ENCODE measurements at places on chromosomes 16 and 17.

DNA sequence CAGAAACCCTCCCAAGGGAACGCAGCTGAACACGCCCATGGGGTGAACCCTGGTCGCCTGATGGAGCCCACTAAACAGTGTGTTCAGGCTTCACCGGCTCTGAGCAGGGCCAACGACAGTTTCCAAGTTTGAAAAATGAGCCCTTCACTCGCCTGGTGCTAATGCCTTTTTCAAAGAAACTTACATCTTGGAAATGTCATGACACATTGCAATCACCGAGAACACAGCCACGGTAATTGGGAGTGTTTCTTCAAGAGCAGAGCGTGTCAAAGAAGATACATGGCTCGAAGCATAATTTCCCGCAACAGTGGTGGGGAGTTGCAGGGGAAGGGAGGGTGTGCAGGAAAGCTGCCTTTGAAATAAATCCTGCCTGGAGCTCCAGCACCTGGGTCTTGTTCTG, 463.2 kb downstream of the TMEM114 start:
- no peak for DNase-seq
- H3K36me3 ChIP-seq: no peaks in the 10 kb centered on the region
- no peak overlapping the region for H3K4me3 ChIP-seq
- H3K4me1 ChIP-seq: no peaks in the 10 kb centered on the region
- H3K27ac ChIP-seq: no peak overlapping the region

DNA sequence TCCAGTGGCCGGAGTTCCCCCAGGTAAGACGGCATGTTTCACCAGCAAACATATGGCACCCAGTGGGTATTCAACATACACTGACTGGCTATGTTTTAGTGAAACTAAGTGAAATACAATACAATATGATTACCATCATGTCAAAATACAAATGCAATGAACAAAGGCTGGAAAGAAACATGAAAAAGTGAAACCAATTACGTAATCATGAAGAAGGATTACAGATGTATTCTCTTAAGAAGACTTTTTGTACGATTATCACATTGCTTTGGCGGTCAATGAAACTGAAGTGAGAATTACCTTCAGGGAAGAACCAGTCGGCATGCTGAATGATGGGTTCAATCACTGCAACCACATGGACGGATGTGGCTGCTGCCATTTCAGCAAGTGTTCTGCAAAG, 71.7 kb downstream of the ARHGAP17 start:
- H3K4me3 ChIP-seq: no peak overlapping the region
- H3K27ac ChIP-seq: no peak overlapping the region
- H3K4me1 ChIP-seq: no peaks in the 10 kb centered on the region
- peaks cover 9% of the 10 kb centered on the region for H3K36me3 ChIP-seq
- no peaks in the 10 kb centered on the region for H3K27me3 ChIP-seq
- DNase-seq: no peak

- H3K36me3 ChIP-seq: no peaks in the 10 kb centered on the region
- no peak overlapping the region for H3K27ac ChIP-seq
- no peaks in the 10 kb centered on the region for H3K4me1 ChIP-seq
- H3K4me3 ChIP-seq: no peak overlapping the region
- no peaks in the 10 kb centered on the region for H3K27me3 ChIP-seq
Measured at GRCh38 chr16:80116711-80117110, 424.1 kb upstream of the DYNLRB2 start.

DNA sequence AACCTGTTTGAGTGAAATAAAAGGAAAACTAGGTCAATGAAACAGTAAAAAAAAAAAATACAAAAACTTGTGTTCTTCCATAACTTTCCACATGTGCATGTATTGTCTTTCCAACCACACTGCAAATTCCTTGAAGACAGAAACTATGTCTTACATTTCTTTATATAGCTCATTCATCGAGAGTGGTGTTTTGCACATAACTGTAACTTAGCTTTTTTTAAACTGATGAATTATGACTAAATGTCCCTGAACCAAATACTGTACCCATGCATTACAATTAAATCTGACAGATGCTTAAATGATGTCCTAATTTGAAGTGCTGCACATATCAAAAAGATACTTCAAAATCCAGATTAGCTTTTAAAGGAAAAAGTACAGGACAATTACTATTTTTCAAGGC, 50.1 kb downstream of the BRIP1 start:
- H3K4me1 ChIP-seq: peaks cover 35% of the 10 kb centered on the region
- H3K36me3 ChIP-seq: no peaks in the 10 kb centered on the region
- no peaks in the 10 kb centered on the region for H3K27me3 ChIP-seq

- DNase-seq: no peak
- no peaks in the 10 kb centered on the region for H3K36me3 ChIP-seq
- peaks cover 43% of the 10 kb centered on the region for H3K4me1 ChIP-seq
Measured at GRCh38 chr16:3175157-3176093, 12.6 kb upstream of the OR1F1 start.

- H3K4me1 ChIP-seq: peaks cover 7% of the 10 kb centered on the region
- no peaks in the 10 kb centered on the region for H3K36me3 ChIP-seq
- H3K27me3 ChIP-seq: peaks cover 31% of the 10 kb centered on the region
- no peak overlapping the region for H3K4me3 ChIP-seq
- peak; percentile 19 for DNase-seq
Measured at GRCh38 chr17:27793168-27793905, 7.0 kb downstream of the NOS2 start.

DNA sequence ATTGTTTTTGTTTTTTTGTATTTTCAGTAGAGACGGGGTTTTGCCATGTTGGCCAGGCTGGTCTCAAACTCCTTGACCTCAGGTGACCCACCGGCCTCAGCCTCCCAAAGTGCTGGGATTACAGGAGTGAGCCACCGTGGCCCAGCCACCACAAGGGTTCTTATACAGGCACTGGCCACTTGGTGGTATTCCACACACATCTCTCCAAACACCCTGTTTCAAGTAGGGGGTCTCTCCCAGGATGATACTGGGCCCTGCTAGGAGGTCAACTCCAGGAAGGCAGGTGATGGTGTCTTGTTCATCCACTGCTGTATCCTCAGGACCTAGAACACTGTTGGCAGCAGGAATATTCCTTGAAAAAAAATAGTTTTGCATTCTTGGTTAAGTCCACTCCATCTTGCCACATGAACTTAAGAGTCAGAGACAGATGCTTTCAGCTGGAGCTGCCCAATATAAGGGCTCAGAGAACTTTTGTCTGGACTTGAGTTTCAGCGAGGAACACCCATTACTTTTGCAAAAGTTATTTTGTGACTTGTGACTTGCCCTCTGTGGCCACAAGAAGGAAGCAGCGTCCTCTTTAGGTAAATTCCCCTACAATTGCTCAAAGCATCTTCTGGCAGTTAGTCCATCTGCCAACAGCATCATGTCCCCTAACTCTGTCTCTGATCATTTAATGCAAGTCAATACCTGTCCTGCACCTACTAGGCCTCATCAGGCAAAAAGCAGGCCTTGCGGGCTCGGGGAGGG, 7.4 kb upstream of the EEF2K start:
- peak overlapping the region; percentile 24 for H3K27ac ChIP-seq
- DNase-seq: peak; percentile 43
- no peaks in the 10 kb centered on the region for H3K27me3 ChIP-seq
- peaks cover 32% of the 10 kb centered on the region for H3K4me1 ChIP-seq
- H3K36me3 ChIP-seq: no peaks in the 10 kb centered on the region
- no peak overlapping the region for H3K4me3 ChIP-seq

GRCh38 chr17:52294301-52294700, 135.8 kb upstream of the CA10 start:
- H3K36me3 ChIP-seq: no peaks in the 10 kb centered on the region
- H3K27ac ChIP-seq: no peak overlapping the region
- no peak overlapping the region for H3K4me3 ChIP-seq
- no peaks in the 10 kb centered on the region for H3K4me1 ChIP-seq
- no peaks in the 10 kb centered on the region for H3K27me3 ChIP-seq
- DNase-seq: no peak

GRCh38 chr17:15422392-15422965, 44.9 kb downstream of the CDRT4 start:
- H3K36me3 ChIP-seq: no peaks in the 10 kb centered on the region
- H3K4me1 ChIP-seq: no peaks in the 10 kb centered on the region
- no peak overlapping the region for H3K27ac ChIP-seq

DNA sequence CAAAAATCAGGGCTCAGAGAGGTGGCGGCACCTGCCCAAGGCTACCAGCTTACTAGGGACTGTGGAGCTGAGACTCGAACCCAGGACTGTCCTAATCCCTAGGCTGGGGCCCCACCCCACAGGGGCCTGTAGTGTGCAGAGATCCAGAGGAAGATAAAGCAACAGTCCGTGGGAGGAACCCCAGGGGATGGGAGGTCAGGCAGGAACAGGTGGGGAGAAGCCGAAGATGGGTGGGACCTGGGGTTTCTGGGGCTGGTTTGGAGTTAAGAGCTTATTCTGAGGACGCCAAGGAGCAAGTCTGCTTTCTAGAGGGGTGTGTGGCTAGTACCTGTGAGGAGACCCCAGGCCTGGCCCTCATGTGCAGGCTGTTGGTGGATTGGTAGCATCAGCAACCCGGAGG, 14.9 kb downstream of the C16orf74 start:
- no peak for DNase-seq
- H3K27me3 ChIP-seq: no peaks in the 10 kb centered on the region
- H3K36me3 ChIP-seq: peaks cover 2% of the 10 kb centered on the region
- H3K27ac ChIP-seq: no peak overlapping the region
- peaks cover 30% of the 10 kb centered on the region for H3K4me1 ChIP-seq

DNA sequence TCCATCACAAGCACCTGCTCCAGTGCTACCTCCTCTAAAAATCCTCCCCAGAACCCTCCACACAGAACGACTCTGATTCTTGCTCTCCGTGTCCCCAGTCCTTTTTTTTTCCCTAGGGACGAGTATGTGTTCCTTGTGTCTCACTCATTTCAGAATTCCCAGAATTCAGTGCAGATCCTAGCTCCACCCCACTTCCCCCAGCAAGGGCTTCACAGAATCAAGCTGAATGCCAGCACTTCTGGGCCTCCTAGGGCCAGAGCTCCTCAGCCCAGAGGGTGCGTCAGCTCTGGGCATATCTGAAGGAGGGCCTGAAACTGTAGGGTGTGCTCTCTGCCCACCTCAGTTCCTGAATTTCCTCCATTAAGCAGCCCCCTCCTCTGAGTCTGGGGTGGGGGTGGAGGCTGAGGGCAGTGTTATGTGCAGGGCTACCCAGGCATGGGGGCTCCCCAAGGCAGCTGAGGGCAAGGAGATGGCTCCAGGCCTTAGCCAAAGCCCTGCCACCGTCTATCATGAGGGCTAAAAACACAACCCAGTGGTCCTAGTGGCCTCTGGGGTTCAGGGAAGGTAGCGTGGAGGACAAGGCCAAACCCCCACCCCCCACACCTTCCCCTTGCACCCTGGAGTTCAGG, 6.5 kb downstream of the UNC119 start:
- DNase-seq: no peak
- H3K4me3 ChIP-seq: no peak overlapping the region
- H3K27me3 ChIP-seq: no peaks in the 10 kb centered on the region

GRCh38 chr16:27118526-27118925, 51.8 kb downstream of the C16orf82 start:
- no peak for DNase-seq
- no peak overlapping the region for H3K4me3 ChIP-seq
- H3K27ac ChIP-seq: no peak overlapping the region
- no peaks in the 10 kb centered on the region for H3K27me3 ChIP-seq
- no peaks in the 10 kb centered on the region for H3K36me3 ChIP-seq
- peaks cover 21% of the 10 kb centered on the region for H3K4me1 ChIP-seq

GRCh38 chr16:74711938-74712337, 11.3 kb upstream of the MLKL start:
- H3K27ac ChIP-seq: no peak overlapping the region
- H3K27me3 ChIP-seq: no peaks in the 10 kb centered on the region
- H3K4me1 ChIP-seq: no peaks in the 10 kb centered on the region
- no peaks in the 10 kb centered on the region for H3K36me3 ChIP-seq

- H3K27ac ChIP-seq: peak overlapping the region; percentile 99
- no peaks in the 10 kb centered on the region for H3K27me3 ChIP-seq
- no peak for DNase-seq
- H3K4me3 ChIP-seq: peak overlapping the region; percentile 75
- H3K4me1 ChIP-seq: peaks cover 27% of the 10 kb centered on the region
- H3K36me3 ChIP-seq: peaks cover 37% of the 10 kb centered on the region
Measured at GRCh38 chr17:41687828-41688640, 651 bp upstream of the EIF1 start.

GRCh38 chr16:1887711-1888354, 15.9 kb upstream of the MEIOB start:
- H3K4me3 ChIP-seq: no peak overlapping the region
- H3K27ac ChIP-seq: no peak overlapping the region
- H3K27me3 ChIP-seq: peaks cover 3% of the 10 kb centered on the region
- DNase-seq: no peak
- H3K36me3 ChIP-seq: no peaks in the 10 kb centered on the region
- H3K4me1 ChIP-seq: no peaks in the 10 kb centered on the region

- no peaks in the 10 kb centered on the region for H3K4me1 ChIP-seq
- no peak for DNase-seq
- H3K4me3 ChIP-seq: no peak overlapping the region
- H3K36me3 ChIP-seq: peaks cover 96% of the 10 kb centered on the region
- no peaks in the 10 kb centered on the region for H3K27me3 ChIP-seq
Measured at GRCh38 chr17:28698253-28698941, 13.3 kb downstream of the PROCA1 start.

DNA sequence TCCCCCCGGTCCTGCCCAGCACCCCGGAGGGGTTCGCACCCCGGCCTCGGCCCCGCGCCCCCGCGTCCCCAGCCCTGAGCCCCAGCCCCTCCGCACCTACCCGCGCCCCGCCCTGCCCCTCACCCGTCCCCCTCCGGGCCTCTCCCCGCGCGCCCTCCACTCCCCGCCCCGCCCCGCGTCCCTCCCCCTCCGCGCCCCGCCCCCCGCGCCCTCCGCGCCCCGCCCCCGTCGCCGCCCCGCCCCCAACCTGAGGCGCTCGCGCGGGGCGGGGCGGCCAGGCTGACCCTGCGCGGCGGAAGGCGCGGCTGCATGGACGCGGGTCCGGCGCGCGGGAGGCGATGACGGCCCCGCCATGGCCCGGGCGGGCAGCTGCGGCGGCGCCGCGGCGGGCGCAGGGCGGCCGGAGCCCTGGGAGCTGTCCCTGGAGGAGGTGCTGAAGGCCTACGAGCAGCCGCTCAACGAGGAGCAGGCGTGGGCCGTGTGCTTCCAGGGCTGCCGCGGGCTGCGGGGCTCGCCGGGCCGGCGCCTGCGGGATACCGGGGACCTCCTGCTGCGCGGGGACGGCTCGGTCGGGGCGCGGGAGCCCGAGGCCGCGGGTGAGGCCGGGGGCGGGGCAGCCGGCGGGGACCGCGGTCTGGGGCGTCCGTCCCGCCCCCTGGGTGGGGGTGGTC, at the start of gene SPIRE2:
Gene SPIRE2, plus strand, starts transcription at position 277 of the 671 bp plus-strand sequence. Its CDS starts 76 bp downstream, at position 353.
- H3K27me3 ChIP-seq: peaks cover 47% of the 10 kb centered on the region
- no peak within 1 kb of the TSS for H3K4me3 ChIP-seq
- peak; percentile 84 for DNase-seq
- H3K4me1 ChIP-seq: peaks cover 9% of the 10 kb centered on the region

DNA sequence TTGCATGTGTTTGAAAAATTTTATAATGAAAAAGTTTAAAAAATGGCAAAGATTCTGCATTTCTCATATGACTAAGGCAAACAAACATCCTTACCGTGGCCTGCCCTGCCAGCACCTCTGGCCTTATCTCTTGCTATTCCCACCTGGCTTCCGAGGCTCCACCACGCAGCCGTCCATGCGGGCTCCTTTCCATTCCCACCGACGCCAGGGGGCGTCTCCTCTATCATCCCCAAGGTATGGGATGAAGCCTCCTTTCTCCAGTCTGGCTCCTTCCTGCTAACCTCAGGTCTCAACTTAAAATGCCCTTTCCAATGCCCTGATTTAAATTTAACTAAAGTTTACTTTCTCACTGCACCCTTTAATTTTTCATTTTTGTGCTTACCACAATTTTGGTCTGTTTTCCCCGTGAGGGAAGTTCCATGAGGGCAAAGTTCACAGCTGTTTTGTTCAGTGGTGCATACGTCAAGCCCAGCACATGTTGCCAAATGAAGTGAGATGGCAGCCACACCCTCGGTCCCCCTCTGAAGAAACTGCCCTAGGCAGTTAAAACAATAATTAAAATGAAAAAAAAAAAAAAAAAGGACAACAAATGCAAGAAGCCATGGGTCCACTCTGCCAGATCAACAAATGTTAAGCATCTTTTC, 13.3 kb upstream of the SDK2 start:
- DNase-seq: no peak
- H3K36me3 ChIP-seq: no peaks in the 10 kb centered on the region
- no peak overlapping the region for H3K27ac ChIP-seq
- H3K27me3 ChIP-seq: no peaks in the 10 kb centered on the region
- no peak overlapping the region for H3K4me3 ChIP-seq
- H3K4me1 ChIP-seq: peaks cover 6% of the 10 kb centered on the region

Data from B cell (primary cell).